NB4 (cell line): ENCODE measurements at places on chromosomes 4 and X.

DNA sequence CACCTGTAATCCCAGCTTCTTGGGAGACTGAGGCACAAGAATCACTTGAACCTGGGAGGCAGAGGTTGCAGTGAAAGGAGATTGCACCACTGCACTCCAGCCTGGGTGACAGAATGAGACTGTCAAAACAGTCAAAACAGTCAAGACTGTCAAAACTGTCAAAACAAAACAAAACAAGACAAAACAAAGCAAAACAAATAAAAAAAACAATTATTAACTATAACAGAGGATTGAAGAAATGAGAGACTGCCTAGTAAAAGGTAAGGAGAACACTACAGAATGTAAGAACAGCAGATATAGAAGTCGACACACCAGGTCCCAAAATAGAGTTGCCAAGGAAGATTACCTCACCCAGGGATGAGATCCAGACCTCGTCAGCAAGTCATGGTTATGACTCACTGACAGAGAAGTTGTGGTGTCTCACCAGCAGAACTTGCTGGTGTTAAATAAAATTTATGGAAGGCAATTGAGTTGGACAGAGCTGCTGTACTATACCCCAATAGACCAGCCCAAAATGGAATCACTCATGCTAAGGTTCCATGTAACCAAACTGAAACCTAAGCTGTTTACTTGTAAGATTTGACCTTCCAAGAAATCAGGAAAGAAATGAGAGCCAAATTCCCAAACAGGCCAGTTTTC, 32.1 kb upstream of the GK start:
- peak; percentile 76 for DNase-seq

- no peak for DNase-seq
These were observed 144.9 kb downstream of the CHIC2 start for GRCh38 chr4:53919535-53919934.

DNA sequence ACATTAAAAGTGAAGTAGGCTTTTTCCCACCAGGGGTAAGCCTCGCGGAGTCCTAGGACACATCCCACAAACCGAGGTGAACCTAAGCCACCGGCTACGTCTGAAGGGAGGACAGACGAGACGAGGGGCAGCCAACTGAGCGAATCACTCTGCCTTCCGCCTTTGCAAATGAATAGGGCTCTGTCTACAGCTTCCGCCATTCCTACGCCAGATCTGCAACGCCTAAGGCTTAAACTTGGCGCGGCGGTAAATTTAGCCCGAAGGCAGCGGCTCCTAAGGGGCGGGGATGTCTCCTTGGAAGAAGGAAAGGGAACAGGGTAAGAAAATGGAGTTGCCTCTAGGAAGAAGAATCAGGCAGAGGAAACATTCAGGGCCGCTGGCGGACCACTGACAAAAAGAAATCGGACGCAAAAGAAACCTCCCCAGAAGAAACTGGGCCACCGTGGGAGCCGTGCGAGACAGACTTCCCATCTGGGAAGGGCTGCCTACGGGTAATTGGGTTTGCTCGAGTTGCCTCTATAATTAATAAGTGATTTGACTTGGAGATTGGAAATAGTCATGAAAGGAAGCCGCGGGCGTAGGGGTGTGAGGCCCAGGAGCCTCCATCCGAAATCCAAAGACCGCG, 90.5 kb downstream of the BCOR start:
- no peak for DNase-seq

DNA sequence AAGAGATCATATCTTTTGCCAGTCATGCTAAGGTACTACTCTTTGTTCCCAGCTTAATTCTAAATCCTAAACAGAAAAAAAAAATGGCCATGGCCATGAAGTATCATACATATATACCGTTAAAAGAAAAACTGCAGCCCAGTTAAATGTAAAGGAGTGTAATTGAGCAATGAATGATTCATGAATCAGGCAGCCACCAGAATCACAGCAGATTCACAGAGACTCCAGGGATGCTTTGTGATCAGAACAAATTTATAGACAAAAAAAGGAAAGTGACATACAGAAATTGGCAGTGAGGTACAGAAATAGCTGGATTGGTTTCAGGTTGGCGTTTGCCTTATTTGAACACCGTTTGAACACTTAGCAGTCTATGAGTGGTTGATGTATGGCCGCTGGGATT, 42.1 kb upstream of the PDGFC start:
- DNase-seq = no peak

- DNase-seq = peak; percentile 35
These were observed 45.8 kb upstream of the ITM2A start for GRCh38 chrX:79412972-79413371.

DNA sequence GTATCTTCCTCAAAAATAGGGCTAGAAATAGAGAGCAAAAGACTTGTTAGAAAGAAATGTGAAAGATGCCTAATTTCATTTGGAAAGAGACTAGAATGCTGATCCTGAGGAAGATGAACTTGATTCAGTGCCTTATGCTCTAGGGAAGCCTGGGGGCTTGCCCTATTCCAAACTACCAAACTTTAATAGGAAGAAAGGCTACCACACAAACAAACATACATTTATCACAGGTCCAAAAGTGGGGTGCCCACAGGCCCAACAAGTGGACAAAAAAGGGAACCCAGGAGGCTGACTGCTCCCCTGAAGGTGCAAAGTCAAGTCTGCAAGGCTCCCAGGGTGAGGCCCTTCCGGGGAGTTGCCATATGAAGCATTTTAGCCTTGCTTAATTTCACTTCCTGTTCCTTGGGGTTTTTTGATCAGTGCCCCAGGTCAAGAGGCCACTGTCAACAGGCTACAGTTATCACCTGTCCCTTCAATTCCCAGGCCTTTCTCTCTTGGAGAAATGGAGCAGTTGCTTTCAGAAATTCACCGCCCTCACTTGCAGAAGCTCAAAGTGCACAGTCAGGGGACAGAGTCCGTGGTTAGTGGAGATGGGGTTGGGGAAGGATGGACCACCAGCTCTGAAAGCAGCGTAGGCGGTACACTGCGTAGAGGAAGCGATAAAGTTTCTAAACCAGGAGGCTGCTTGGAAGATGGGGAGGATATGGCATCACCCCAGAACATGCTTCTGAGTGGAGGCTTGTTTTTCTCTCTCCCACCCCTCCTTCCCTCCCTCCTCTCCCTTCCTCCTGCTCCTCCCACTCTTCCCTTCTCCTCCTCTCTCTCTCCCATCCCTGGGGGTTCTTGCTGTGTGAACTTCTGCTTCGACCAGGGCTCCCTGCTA, 36.4 kb downstream of the TMEM154 start:
- DNase-seq = peak; percentile 92

- DNase-seq = no peak
These were observed 9.1 kb upstream of the HSPA4L start for GRCh38 chr4:127772769-127773671.

- DNase-seq = no peak
These were observed 22.3 kb upstream of the CLOCK start for GRCh38 chr4:55568905-55569504.

- DNase-seq = no peak
These were observed 67.1 kb downstream of the PRDM5 start for GRCh38 chr4:120855307-120856001.

DNA sequence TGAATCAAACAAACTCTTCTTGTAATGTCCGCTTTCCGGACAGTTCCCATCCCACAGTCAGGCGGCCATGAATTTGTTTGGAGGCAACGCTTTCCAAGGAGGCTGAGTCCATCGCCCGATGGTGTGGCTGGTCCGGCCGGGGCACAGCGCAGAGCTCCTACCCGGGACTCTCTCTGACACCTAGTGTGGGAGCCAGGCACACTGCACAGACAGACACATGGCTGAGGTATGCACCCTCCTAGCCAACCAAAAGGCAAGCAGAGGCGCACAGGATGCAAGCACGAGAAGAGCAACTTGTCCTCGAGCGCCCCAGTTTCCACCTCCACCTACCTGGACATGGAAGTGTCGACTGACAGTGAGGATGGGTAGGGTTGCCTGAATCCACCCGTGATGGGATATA, 87.5 kb downstream of the LEF1 start:
- no peak for DNase-seq

DNA sequence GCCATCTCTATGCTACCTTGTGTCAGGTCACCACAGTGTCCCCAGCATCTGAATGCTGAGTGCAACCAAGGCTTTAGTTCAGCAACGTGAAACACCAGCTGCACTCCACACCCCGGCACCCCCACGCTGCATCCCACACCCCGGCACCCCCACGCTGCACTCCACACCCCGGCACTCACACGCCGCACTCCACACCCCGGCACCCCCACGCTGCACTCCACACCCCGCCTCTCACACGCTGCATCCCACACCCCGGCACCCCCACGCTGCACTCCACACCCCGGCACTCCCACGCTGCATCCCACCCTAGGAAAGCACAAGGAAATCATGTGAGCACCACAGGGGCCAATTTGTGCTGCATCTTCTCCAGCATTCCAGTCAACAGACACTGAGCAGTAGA, 199.8 kb upstream of the FRG1 start:
- no peak for DNase-seq

DNA sequence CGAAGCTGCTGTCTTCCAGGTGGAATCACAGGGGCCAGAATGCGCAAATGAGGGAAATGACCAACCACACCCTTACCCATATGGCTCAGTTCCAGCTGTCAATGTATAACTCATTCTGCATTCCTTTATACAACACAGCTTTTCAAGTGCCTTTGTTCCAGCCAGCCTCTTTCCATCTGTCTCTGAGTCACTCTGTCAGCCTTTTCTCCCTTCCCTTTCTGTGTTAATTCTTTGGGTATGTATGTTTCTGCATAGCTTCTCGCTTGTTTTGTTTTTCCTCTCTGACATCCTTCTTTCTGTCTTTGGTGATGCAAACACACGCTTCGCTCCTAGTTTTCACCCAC, 54.5 kb downstream of the RS1 start:
- DNase-seq = no peak

DNA sequence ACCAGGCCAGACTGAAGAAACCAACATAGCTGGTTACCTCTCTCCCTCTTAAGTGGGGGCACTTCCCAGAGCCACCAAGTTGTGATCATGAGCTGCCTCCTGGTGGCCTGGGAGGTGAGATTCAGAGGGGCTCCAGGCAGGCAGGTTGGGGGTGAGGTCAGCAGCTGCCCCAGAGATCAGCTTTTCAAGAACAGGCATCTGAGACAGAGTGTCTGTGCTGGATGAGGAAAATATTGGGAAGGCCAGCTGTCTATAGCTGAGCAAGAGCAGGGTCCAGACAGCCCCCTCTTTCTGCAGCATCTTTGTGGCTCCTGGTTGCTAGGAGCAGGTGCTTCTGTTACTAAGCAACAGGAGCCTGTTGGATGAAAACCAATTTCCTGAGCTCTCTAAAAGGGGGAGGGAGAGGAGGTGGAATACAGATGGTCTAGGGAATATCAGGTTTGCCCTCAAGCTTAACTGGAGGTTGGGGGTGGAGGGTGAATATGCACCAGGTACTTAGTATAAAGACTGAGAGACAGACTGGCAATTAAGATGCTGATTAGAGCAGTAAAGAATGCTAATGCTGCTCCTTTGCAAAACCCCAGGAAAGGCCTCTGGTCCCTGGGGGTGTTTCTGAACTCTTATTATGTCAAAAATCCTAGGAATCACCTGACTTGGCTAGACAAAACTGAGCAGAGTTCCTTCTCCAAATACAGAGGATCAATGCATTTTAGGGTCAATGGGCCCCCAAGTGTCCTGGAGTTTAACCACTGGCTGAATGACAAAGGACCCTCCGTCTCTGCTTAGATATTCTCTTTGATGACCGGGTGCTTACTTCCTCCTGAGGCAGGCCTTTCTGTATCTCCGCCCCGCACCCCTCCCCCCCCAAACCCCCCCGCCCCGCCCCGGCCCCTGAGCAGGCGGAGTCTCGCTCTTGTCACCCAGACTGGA, 21.4 kb downstream of the ZCCHC13 start:
- peak; percentile 0 for DNase-seq

GRCh38 chr4:109994415-109994827, 81.7 kb downstream of the EGF start:
- DNase-seq = no peak

GRCh38 chr4:126894963-126895362, 737.8 kb upstream of the INTU start:
- no peak for DNase-seq

DNA sequence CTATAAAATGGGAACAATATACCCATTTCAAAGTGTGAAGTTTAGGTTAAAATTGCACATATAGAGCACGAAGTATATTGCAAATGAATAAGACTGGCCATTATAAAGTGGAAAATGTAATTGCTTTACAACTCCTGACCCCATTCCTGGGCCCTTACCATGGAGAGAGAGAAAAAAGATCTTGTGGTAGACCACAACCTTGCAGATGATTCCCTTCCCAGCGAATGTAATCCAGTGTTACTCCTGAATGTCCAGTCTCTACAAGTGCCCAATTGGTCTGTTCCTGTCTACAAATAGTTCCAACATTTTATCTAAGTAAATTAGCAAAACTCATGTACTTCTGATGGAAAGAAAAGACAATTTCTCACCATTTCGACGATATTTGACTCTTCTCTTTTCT, 184.1 kb upstream of the LNX1 start:
- no peak for DNase-seq

DNA sequence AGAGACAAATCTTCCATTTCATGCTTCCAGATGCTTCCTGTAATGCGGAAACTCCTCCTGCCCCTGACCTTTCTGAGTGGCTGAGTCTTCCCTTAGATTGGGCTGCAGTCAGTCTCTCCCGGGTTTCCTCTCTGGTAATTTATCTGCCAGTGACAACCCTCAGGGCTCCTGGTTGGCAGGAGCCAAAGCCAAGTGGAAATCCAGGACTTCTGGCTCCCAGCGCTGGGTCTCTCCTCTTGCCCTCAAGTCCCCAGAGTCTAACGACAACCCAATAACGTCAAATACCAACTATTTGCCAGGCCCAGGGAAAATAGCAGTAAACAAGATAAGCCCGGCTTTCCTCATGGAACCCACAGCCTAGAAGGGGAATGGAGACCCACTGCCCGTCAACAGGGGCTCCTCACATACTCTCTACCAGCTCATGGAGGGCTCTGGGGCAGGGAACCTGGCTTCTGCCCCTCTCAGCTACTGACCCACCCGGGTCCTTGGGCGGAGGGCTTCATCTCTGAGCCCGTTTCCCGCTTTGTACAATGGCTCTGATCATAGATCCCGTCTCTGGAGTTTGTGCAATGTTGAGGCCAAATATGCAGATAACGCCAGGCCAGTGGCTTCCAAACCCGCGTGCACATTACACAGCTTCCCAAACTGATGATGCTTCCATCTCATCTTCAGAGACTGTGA, 1.1 kb upstream of the TBC1D14 start:
- no peak for DNase-seq

DNA sequence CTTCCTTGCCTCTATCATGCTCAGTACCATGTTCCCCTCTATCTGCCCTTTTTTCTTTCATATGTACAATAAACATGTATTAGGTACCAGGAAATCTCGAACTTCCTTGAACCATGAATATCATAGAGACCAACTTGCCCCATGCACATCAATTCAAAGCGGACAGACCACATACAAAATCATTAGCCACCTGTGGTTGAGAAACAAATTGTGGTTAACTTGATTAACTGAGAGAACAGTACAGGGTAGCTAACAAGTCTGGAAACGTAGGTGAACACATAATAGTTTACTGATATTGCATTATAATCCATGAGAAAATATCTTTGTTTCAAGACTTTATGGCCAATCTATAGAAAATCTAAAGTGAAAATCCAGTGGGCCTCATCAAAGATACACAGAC, 8.2 kb downstream of the CASP3 start:
- DNase-seq = no peak

- no peak for DNase-seq
These were observed 163.9 kb downstream of the SLC7A11 start for GRCh38 chr4:138078253-138078652.
